Sciatic nerve (tissue), 2 donors: ENCODE measurements at places on chromosomes 11 and 22. TPM values are rescaled to one million over a fixed set of nuclear protein-coding genes. Genes with fewer than 3 reads are reported as not detected.

DNA sequence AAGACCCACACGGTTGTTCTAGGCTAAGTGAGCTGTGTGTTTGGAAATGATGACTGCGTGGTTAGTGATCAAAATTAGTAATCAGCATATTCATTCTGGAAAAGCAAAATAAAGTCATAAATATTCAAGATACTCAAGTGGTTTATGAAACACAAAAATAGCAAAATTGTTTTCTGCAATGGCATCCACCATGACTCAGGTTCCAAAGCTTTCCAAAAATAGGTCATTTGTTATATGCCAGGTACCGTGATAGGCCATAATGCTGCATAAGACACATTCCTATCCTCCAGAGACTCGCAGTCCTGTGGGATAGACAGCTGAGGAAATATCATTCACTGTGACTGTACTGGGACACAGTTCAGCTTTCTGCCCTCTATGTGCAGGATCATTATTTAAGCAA lies 2.4 kb upstream of the ATL3 start:
- no peak for DNase-seq

DNA sequence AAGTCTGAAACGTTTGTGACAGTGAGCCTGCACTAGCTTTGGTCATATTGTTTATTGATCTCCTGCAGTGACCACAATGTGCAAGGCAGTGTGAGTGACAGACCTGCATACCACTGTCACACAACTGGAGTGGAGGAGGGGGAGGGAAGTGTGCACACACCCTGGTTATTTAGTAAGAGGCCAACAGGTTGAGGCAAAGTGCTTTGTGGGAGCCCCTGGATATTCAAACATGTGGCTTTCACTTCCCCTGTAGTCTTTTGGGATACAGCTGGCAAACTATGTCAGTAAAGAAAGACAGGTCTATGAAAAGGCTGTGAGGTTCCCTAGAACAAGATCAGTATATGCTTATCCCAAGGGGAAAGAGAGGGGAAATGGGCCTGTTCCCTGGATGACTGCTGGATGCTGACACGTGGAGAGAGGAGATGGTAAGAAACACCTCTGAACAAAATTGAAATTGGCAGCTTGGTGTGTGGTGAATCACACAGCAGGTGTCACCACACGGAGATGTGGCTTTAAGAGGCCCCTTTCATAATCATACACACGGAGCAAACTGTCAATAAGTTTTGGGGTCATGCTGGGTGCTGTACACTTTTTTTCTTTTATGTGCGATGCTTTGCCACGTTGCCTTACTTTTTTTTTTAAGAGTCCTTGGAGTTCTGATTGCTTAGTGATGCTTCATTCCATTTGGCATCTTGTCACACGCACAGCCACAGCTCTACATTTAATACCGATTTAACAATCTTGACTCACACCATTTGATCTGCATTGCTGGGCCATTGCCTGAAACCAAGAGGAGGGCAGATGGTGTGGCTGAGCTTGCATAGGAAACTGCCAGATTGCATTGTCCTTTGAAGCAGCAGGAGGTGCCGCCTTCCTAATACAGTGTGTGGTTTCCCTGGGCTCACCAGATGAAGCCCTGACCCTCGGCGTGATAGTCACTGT lies 11.3 kb downstream of the OSBP2 start:
- no peak for DNase-seq

GRCh38 chr11:17563231-17563646 lies 16.2 kb downstream of the OTOG start:
- DNase-seq, result peak; percentile 34

DNA sequence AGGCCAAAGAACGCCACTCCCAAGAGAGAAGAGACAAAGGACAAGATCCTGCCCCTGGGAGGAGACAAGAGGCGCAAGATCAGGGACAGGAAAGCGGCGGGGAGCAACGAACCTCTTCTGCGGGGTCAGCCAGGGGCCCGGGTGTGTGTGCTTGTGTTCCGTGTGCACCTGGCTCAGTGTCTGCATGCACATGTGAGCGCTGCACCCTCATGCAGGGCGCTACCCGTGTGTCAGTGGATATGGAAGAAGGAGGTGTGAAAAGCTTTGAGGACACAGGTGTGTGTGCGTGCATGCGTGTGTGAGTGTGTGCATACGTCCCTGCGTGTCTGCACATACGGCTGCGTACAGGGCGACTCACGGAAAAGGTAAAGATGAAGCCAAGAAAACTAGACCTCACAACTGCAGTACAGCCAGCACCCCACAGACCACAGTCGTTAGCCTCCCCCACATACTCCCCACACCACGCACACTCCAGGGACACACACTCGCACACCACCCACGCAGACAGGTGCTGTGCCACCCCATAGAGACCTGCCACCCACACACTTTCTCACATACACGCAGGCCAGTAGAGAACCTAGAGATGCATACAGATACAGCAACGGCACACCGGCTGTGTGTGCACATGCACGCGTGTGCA lies 11.0 kb upstream of the IGSF9B start:
- no peak for DNase-seq

GRCh38 chr11:79397252-79397651 lies 43.6 kb downstream of the TENM4 start:
- no peak for DNase-seq

- no peak for DNase-seq
Observed at GRCh38 chr22:43479962-43480361, 68.1 kb downstream of the MPPED1 start.

DNA sequence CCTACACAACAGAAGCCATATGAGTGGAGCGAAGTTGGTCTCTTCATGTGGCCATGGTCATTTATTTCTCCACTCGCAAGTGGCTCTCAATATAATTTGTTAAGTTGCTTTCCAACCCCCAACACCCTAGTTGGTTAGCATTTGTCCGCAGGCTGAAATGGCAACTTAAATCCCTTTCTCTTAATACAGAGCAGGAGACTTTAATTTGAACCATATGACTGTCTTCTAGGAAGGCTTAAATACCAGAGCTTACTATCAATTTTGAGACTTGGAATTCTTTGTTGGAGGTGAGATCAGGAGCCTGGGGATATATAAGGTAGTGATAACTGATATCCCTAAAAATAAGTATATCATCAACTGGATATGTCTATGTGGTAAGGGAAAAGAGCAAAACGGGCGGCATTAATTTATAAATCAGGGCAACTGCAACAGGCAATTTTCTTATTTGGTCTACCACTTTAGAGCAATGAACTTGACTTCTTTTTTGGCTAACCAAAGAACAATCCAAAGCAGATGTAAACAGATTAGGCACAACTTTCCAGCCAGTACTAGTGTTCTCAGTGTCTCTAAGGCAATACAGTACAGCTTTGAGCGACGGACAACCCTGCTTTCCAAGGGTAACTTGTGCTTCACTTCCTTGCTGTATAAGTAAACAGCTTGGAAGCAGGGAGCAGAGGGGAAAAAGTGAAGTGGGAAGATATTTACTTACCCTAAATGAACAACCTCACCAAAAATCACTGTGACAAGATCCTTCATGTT lies 74.7 kb upstream of the APOA1 start:
- no peak for DNase-seq

- DNase-seq, result no peak
Observed at GRCh38 chr11:28086569-28086968, 21.4 kb downstream of the KIF18A start.

DNA sequence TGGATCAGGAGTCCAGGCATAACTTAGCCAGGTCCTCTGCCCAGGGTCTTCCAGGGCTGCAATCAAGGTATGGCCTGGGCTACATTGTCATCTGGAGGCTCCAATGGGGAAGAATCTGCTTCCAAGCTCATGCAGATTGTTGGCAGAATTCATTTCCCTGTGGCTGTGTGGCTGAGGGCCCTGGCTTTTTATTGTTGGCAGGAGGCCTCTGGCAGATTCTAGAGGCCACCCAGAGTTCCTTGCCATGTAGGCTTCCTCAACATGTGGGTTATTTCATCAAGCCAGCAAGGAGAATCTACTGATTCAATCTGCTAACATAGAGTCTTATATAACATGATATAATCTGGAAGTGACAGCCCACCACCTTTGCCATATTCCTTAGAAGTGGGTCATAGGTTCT lies 16.4 kb upstream of the EP300 start:
- DNase-seq, result no peak

- DNase-seq, result peak; percentile 65
Observed at GRCh38 chr11:17354601-17354991, 3.0 kb downstream of the NCR3LG1 start.

DNA sequence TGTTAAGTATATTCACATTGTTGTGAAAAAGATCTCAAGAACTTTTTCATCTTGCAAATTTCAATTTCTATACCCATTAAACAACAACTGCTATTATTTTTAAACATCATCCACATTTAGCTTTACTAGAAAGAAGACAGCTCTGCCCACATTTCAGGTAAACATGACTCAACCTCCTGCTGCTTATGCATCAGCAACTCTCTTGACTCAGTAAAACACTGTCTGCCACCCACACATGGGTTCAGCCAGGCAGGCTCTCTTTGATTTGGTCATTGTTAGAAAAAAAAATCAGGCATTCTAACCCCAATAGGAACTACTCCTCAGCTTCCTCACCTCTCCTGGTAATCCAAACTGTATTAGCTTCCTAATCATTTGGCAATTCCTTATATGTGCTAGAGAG lies 5.1 kb upstream of the ENDOD1 start:
- no peak for DNase-seq

GRCh38 chr11:41189701-41190436 lies 269.6 kb downstream of the LRRC4C start:
- DNase-seq, result no peak

DNA sequence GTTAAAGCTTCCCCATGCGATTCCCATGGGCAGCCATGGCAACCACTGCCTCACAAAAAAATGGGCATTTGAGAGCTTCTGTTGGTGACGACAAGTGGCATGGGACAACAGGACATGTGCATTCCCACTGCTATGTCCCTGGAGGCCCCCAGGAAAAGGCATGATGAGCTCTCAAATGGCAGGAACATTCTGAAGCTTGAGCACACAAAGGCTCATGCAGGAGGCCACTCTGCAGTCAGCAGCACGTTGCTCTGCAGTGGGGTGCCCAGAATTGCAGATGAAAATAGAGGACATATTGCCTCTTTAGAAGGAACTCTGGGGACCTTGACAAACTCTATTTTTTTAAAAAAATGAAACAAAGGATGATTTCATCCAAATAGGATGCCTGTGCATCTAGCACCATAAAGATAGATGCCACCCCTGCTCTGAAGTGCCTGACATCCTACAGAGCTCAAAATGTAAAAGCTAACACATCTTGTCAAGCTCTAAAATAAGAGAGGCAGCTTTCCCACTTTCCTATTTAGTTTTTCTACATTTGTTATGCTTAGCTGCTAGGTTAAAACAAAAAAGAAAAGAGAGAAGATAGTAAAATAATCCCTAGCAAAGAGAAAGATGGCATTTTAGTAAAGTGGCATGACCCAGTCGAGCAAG lies 277.6 kb upstream of the ZC3H12C start:
- no peak for DNase-seq

- DNase-seq, result no peak
Observed at GRCh38 chr11:79066456-79067351, 374.1 kb downstream of the TENM4 start.

- no peak for DNase-seq
Observed at GRCh38 chr22:25484521-25485315, 79.8 kb upstream of the GRK3 start.

GRCh38 chr22:25572708-25573171 lies 8.3 kb downstream of the GRK3 start:
- DNase-seq, result no peak

DNA sequence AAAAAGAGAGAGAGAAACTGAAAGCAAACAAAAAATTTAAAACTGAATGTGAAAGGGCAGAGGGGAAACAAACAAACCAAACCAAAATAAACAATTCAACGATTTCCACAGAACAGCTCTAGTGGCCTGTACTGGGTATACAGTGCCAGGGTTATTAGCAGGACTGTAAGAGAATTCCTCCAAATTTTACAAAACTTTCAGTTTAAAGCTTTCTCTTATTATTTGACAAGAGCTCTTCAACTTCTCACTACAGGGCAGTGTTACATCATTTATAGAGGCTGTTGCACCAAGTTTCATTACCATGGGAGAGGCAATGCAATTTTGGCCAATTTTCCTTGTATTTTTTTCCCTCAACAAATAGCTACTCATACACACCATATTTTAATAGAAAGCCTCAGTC lies 44.3 kb upstream of the CLPB start:
- no peak for DNase-seq

DNA sequence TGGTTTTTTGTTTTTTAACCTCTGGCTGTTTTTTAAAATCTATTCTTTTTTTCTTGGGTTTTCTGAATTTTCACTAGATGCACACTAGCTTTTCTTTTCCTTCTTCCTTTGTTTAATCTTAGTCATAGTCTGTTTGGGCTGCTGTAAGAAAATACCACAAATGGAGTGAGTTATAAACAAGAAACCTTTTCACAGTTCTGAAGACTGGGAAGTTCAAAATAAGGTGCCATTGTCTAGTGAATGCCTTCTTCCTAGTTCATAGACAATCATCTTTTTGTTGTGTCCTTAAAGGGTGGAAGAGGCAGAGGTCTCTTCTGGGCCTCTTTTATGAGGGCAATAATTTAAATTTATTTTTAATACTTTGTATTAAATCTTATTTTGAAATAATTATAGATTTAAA lies 532.9 kb upstream of the ANO5 start:
- no peak for DNase-seq

GRCh38 chr22:27637604-27638003 lies 164.0 kb downstream of the MN1 start:
- no peak for DNase-seq

DNA sequence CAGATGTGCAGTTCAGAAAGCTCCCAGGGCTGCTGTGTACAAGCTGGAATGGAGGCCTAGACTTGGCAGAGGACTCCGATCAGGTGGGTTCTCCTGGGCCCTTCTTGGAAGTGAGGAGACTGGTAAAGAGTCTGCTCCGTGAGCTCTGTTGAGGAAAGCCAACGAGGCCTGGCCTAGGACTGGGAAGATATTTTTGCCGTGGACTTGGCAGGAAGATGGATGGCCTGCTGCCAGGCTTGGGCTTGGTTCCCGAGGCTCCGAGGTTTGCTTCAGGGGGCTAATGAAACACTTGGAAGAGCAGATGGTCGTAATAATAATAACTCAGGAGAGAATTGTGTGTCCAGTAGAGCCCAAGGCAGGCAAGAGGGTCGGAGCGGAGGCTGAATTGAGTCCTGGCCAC lies 3.9 kb downstream of the GALR3 start:
- DNase-seq, result peak; percentile 72

Gene CLTCL1
- total RNA-seq, result 14.2 TPM

Gene TMEM191C
- total RNA-seq, result 1.4 TPM

Gene PKP3
- total RNA-seq, result 0.49 TPM

Gene TRPM5
- not detected for total RNA-seq

Gene CHRM4
- not detected for total RNA-seq

Gene OR51B2
- 0.40 TPM for total RNA-seq
